ENCODE measurements at places on chromosomes 1 and 21. TPM values are rescaled to one million over a fixed set of nuclear protein-coding genes. Genes with fewer than 3 reads are reported as not detected.

DNA sequence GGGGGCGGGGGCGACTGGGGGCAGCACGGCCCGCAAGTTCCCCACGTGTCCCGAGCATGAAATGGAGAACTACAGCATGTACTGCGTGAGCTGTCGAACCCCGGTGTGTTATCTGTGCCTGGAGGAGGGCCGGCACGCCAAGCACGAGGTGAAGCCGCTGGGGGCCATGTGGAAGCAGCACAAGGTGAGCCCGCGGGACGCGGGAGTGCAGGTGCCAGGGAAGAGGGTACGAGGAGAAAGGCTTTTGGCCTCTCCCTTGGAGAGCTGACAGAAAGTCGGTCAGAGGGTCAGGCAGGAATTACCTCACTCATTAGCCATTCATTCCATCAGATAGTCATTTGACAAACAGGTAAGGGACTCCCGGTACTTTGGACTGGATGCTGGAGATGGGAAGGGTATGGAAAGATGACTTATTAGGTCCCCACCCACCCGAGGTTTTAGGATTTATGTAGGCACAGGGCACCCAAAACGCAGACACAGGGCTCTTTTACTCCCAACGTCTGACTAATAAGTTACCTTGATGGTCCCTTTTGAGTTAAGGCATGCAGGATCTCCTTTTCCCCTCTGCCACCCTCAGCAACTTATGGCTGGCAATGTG lies 2.1 kb downstream of the TRIM67 start:
- no peak for DNase-seq
- H3K27ac ChIP-seq: no peak overlapping the region
- H3K4me3 ChIP-seq: no peak overlapping the region
- no peaks in the 10 kb centered on the region for H3K36me3 ChIP-seq

- H3K4me1 ChIP-seq: no peaks in the 10 kb centered on the region
- H3K27me3 ChIP-seq: no peaks in the 10 kb centered on the region
- no peak for DNase-seq
- H3K4me3 ChIP-seq: no peak overlapping the region
Measured at GRCh38 chr1:72547412-72547811, 265.1 kb upstream of the NEGR1 start.

DNA sequence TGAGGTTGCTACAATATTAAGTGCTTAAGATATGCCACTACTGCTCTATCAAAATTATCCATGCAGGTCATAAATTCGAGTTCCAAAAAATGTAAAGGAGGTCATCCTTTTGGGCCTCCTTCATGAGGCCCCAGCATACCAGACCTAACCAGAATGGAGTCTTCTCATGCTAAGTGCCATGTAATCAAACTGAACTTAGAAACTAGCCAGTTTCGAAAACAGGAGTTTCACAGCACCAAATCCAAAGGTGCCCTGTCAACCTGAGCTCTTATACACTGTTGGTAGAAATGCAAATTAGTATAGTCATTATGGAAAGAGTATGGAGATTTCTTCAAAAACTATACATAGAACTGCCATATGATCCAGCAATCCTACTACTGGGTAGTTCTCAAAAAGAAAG lies 320.5 kb downstream of the ST6GALNAC3 start:
- no peak overlapping the region for H3K27ac ChIP-seq
- H3K36me3 ChIP-seq: no peaks in the 10 kb centered on the region
- H3K4me3 ChIP-seq: no peak overlapping the region
- DNase-seq: no peak
- no peaks in the 10 kb centered on the region for H3K27me3 ChIP-seq

DNA sequence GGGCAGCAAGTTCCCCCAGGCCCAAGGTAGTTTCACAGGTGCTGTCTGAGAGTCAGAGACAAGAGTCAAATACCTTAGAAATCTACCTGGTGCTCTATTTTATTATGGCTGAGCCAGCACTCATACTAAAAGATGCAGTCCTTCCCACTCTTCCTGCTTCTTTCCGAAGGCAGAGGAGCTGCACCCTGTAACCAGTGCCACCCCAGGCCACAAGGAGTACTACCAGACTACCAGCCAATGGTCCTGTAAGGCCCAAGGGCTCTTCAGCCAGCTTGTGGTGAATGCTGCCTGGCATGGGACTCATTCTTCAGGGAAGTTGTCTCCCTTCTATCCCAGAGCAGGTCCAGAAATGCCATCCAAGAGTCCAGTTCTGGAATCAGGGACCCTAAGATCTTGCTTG lies 203.8 kb upstream of the DUSP10 start:
- H3K27ac ChIP-seq: no peak overlapping the region
- no peak for DNase-seq
- H3K36me3 ChIP-seq: no peaks in the 10 kb centered on the region

- no peaks in the 10 kb centered on the region for H3K27me3 ChIP-seq
- H3K27ac ChIP-seq: no peak overlapping the region
- H3K4me1 ChIP-seq: no peaks in the 10 kb centered on the region
- DNase-seq: no peak
- no peaks in the 10 kb centered on the region for H3K36me3 ChIP-seq
Measured at GRCh38 chr1:31575369-31576140, 760 bp upstream of the TINAGL1 start.

DNA sequence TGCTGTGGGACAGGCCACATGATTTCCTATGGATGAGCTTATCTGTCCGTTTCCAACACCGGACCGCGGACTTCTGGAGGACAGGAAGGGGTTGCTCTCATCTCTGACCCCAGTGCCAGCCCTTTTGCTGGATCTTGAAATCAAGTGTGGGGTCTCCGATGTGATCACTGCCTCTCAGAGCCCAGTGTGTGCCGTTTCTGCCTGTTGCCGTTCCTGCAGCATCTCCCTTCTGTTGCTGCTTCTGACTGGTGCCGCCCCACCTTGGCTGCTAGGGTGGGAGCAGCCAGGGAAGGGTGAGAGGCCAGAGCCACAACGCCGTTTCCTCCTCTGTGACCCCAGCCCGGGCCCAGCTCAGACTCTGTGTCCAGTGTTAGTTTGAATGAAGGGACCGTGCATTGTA lies 67.3 kb upstream of the WNT4 start:
- H3K27me3 ChIP-seq: no peaks in the 10 kb centered on the region
- H3K36me3 ChIP-seq: no peaks in the 10 kb centered on the region
- no peak for DNase-seq
- no peaks in the 10 kb centered on the region for H3K4me1 ChIP-seq

DNA sequence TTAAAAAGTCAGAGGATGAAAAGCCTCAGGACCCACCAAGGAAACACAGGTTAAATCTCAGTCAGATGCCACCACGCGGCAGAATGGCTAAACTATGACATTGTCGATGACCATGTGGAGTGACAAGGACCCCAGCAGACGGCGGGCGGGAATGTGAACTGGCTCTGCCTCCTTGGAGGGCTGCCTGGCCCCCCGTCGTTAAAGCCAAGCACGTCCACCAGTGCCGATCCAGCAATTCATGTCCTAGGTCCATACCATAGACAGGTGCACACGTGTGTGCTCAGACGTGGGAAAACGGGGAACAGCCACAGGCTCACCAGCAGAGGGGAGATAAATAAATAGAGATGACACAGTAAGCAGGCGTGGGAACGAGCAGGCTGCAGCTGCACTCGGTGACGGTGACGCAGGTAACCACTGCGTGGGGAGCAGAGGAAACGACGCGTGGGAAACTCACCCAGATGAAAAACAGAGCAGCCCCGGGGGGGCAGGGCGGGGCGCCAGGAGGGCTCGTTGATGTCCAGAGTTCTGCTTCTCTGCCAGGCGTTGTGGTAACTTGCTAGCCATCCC lies 28.3 kb upstream of the PCBP3 start:
- no peak overlapping the region for H3K27ac ChIP-seq
- H3K4me1 ChIP-seq: no peaks in the 10 kb centered on the region
- H3K4me3 ChIP-seq: no peak overlapping the region
- H3K27me3 ChIP-seq: no peaks in the 10 kb centered on the region

DNA sequence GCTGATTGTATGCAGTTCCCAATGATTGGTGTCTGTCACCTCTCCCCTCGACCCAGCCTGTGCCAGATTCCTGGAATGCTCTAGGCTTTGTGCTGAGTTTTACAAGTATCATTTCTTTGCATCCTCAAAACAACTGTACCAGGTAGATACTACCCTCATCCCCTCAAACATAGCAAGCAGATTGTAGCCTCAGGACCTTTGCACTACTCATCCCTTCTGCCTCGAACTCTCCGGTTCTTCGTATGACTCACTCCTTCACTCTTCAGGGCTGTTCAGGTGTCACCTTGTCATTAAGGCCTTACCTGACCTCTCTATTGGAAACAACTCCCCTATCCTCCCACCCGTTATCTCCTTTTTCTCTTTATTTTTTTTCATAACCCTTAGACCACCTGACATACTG lies 8.0 kb downstream of the KCNC4 start:
- no peak overlapping the region for H3K4me3 ChIP-seq
- H3K27me3 ChIP-seq: no peaks in the 10 kb centered on the region
- no peak overlapping the region for H3K27ac ChIP-seq
- H3K36me3 ChIP-seq: no peaks in the 10 kb centered on the region

DNA sequence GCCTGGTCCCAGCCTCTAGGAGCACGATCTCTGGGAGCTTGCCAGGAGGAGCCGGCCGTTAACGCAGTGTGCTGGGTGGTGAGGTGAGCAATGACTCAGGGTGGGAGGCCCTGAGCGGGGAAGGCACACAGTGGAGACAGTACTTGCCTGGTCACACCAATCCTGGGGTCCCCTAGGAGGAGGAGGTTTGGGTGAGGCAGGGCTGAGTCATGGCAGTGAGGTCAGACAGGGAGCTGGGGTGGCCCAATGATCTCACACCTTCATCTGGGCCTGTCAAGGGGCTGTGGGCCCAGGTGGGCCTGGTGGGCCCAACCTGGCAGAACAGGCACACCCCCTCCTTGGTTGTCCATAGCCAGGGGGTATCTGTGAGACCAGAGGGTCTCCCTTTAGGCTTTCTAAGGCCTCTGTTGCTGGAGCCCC lies 8.6 kb upstream of the EDN2 start:
- H3K4me1 ChIP-seq: peaks cover 5% of the 10 kb centered on the region
- H3K27me3 ChIP-seq: no peaks in the 10 kb centered on the region
- no peak overlapping the region for H3K27ac ChIP-seq
- no peaks in the 10 kb centered on the region for H3K36me3 ChIP-seq

GRCh38 chr1:168110896-168111545 lies 25.7 kb downstream of the GPR161 start:
- no peak for DNase-seq
- H3K36me3 ChIP-seq: no peaks in the 10 kb centered on the region
- H3K27ac ChIP-seq: no peak overlapping the region
- no peak overlapping the region for H3K4me3 ChIP-seq
- no peaks in the 10 kb centered on the region for H3K4me1 ChIP-seq
- no peaks in the 10 kb centered on the region for H3K27me3 ChIP-seq

GRCh38 chr1:226185141-226186036 lies 1.2 kb downstream of the ACBD3 start:
- peak overlapping the region; percentile 85 for H3K4me3 ChIP-seq
- H3K36me3 ChIP-seq: peaks cover 8% of the 10 kb centered on the region
- H3K4me1 ChIP-seq: peaks cover 43% of the 10 kb centered on the region
- H3K27ac ChIP-seq: peak overlapping the region; percentile 52
- no peaks in the 10 kb centered on the region for H3K27me3 ChIP-seq

GRCh38 chr1:57188168-57188567 lies 222.4 kb upstream of the C8B start:
- no peak overlapping the region for H3K4me3 ChIP-seq
- no peaks in the 10 kb centered on the region for H3K27me3 ChIP-seq
- DNase-seq: no peak
- H3K27ac ChIP-seq: no peak overlapping the region

DNA sequence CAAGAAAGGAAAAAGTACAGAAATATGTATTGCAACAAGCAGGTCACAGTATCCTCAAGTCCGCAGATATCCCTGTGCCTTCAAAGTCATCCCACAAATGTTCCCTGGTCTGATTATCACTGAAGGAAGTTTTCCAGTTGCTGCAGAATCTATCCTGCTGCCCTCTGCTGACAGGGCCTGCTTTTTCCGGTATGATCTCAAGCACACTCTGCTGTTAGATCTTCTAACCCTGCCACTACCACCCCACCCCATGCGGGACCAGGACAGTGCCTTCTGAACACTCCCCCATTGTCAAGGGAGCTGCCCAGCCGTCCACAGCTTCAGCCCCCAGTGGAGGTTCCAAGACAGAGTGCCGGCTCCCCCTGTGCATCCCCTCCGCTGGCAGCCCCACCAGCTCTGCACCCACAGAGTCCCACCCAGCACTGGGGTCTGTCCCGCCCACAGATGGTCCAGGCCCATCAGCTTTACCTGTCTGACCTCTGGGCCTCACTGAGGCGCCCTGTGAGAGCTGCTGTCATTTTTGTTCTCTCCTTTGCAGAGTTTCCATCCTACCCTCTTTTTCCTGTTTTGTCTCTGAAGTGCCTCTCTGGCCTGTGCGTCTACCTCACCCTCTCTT lies 27.9 kb downstream of the FAM163A start:
- no peak overlapping the region for H3K27ac ChIP-seq
- H3K27me3 ChIP-seq: peaks cover 4% of the 10 kb centered on the region
- H3K36me3 ChIP-seq: no peaks in the 10 kb centered on the region

GRCh38 chr1:185016880-185017279 lies 28.5 kb upstream of the RNF2 start:
- no peaks in the 10 kb centered on the region for H3K27me3 ChIP-seq
- H3K4me3 ChIP-seq: no peak overlapping the region
- H3K4me1 ChIP-seq: no peaks in the 10 kb centered on the region
- no peaks in the 10 kb centered on the region for H3K36me3 ChIP-seq

- H3K4me3 ChIP-seq: no peak overlapping the region
- H3K27me3 ChIP-seq: no peaks in the 10 kb centered on the region
- no peak for DNase-seq
- no peak overlapping the region for H3K27ac ChIP-seq
- no peaks in the 10 kb centered on the region for H3K36me3 ChIP-seq
Measured at GRCh38 chr1:47898133-47898845, 98.9 kb downstream of the TRABD2B start.

LELP1 gene
- total RNA-seq: not detected

C1orf87 gene
- not detected for total RNA-seq

PGLYRP4 gene
- not detected for total RNA-seq

ENAH gene
- total RNA-seq: not detected

TTC22 gene
- total RNA-seq: not detected

PRAMEF17 gene
- total RNA-seq: not detected

FLG gene
- not detected for total RNA-seq

CHI3L2 gene
- not detected for total RNA-seq

BCAR3 gene
- 12.6 TPM for total RNA-seq
